Activated CD4-positive, alpha-beta memory T cell treated with anti-CD3 and anti-CD28 coated beads for 36 hours (primary cell): ENCODE measurements at places on chromosomes 12 and 14.

GRCh38 chr12:66321435-66321834 is 19.1 kb downstream of the HELB start:
- no peak for DNase-seq

GRCh38 chr12:47383942-47384341 is 304.2 kb upstream of the AMIGO2 start:
- no peak for DNase-seq

DNA sequence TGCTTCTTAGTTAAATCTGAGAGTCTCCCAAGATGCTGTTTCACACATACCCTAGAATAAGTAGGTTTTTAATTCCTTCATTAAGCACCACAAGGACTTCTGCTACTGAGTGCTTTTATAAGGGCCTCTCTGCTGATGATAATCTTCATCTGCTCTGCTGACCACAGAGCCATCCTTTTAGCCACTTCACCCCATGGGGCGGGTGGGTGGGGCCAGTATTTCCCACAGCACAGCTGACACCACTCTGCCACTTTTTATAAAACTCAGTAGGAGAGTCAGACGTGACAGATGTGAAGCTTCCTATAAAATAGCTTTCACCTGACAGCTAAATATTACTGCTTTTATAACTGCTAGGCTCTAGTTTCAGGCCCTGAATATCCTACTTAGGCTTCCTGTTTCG is 20.3 kb downstream of the FCF1 start:
- DNase-seq: no peak

DNA sequence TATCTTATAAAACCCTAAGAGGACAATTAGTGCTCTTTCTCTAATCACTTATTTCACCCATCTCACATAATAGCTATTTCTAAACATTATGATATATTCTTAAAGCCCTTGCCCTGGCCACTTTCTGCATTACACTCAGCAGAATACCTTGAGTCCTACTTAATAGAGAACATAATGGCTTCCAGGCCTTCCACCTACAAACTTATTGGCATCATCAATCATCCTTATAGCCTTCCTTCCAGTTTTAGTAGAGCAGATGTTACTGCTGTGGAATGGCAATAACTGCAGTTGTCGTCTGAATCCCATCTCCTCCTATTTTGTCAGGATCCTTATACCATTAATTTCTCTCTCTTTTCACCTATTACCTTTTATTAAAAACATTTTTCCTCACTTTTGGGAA is 1127.4 kb downstream of the LRFN5 start:
- DNase-seq: no peak

GRCh38 chr14:35861204-35861868 is 35.2 kb downstream of the BRMS1L start:
- DNase-seq: no peak

DNA sequence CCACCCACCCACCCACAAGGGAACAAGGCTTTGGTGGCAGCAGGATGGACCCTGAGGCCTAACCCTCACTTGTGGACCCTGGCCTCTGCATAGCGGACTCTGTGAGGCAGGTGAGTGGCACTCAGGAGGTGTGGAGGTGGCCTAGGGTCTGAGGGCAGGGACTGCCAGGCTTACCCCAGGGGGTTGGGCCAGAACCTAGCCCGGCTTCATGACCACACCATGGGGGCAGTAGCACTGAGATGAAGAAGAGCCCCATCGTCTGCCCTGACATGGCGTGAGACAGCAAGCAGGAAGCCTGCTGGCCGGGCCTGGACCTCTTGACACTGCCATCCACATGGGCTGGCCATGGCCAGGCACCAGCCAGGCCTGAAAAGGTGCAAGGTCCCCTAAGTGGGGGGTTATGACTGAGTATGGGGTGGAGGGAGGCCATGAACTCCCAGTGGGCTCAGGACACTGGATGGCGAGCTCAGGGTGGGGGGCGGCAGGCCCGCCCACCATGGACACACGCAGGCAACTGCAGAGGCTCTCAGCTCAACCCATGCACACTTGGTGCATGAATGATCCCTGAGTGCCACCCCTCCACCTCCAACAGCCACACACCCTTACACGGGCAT is 29.3 kb downstream of the JAG2 start:
- no peak for DNase-seq

GRCh38 chr14:50600849-50601248 is 40.9 kb downstream of the ATL1 start:
- no peak for DNase-seq

DNA sequence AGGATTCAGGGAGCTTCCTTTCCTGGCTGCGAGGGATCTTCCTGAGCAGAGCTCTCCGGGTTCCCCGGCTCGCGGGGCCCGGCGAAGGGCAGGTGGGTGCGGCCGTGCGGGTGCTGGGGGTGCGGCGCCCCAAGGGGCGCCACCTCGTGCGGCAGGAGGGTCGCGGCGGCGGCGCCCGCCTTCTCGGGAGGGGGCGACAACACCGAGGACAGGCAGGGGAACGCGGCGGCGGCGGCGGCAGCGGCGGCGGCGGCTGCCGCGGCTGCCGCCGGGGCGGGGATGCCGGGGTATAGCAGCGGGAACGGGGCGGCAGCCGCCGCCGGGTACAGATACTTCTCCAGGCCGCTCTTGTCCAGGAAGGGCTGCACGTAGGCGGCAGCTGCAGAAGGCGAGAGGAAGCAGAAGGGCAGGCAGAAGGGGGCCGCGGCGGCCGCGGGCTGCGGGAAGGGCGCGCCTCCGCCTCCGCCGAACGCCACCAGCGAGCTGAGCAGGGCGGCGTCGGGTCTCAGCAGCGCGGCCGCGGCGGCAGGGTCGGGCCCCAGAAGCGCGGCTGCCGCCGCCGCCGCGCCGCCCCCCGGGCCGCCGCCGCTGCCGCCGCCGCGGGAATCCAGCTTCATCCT is 2.7 kb downstream of the BHLHE41 start:
- DNase-seq: peak; percentile 36

DNA sequence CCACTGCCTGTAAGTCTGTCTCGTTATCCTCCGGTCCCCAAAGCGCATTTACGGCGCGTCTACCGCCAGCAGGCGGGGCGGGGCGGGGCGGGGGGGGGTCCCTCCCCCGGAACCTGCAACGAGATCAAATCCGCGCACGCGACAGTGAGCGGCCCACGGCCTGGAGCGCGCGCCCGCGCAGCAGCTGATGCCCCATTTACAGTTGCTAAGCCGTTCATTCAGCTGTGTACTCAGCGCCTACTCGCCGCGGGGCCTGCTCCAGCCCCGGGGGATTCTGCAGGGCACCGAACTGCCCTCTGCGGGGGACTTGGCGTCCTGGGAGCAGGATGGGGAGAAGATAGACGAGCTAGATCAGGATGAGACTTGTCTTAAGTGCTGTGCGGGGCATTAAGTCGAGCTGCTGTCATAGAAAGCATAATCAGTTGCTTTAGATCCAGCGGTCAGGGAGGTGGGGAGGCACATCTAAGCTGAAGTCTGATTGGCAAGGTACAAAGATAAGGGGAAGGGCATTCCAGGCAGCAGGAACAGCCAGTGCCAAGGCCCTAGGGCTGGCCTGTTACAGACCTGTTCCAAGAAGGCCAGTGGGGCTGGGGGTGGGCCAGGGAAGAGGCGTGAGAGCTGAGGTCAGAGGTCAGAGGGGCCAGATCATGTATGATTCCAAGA is 1.4 kb upstream of the CCDC85C start:
- DNase-seq: peak; percentile 88

- no peak for DNase-seq
Measured at GRCh38 chr12:64010069-64010686, 165.7 kb downstream of the SRGAP1 start.

GRCh38 chr12:29053567-29053966 is 95.5 kb upstream of the FAR2 start:
- no peak for DNase-seq

GRCh38 chr12:132218527-132218875 is 74.2 kb downstream of the NOC4L start:
- no peak for DNase-seq

GRCh38 chr14:86815341-86815740 is 1177.6 kb downstream of the GALC start:
- DNase-seq: no peak

GRCh38 chr12:8609061-8609570 is 3.5 kb downstream of the AICDA start:
- peak; percentile 18 for DNase-seq

- DNase-seq: no peak
Measured at GRCh38 chr12:52306731-52307130, 14.5 kb downstream of the KRT83 start.

DNA sequence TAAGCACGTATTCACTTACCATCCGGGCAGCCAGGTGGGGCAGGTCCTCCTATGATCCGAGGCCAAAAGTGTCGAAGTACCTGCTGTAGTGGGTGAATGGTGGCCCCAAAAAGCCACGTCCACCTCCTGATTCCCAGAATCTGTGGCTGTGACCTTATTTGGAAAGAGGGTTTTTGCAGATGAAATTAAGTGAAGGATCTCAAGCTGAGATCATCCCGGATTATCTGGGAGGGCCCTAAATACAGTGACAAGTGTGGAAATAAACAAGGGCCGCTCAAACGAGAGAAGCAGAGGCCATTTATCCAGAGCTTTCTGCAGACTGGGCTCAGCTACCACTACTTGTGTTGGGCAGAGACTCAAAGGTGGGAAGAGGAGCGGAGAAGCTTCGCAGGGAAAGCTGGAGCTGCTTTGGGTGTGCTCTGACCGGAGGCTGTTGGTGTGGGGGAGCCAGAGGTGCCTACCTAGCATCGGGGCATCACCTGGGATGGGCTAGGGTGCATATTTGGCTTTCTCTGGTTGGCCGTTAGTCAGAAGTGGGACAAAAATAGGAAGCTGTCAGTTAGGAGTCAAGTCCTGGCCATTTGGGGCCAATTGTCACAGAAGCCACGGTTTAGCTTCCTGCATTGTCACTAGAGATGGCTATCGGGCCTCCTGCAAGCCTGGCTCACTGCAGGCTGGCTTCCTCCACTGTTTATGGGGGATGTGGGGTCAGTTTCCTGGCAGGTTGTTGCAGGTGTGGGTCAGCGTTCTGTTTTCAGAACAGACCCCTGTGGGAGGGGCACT is 27.8 kb upstream of the DLK1 start:
- DNase-seq: no peak

GRCh38 chr14:50714450-50715073 is 46.5 kb upstream of the SAV1 start:
- no peak for DNase-seq

- no peak for DNase-seq
Measured at GRCh38 chr12:109089683-109090082, 3.6 kb downstream of the ALKBH2 start.

DNA sequence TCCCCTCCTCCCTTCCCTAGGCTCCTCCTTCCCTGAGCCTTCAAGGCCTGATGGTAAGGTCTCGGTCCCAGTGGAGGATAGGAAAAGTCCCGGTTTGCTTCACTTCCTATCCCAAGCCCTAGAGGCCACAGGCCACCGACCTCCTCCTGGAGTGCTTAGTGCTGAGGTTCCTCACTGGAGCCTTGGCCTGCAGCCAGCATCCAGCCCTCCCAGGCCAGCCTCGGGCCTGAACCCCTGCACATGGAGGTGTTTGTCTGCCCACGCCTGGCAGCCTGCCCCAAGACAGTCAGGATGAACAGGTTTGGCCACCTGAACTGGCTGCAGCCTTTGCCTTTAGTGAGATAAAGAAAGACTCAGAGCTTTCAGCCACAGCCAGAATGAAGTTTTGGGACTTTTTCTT is 15.8 kb upstream of the KRT7 start:
- no peak for DNase-seq

DNA sequence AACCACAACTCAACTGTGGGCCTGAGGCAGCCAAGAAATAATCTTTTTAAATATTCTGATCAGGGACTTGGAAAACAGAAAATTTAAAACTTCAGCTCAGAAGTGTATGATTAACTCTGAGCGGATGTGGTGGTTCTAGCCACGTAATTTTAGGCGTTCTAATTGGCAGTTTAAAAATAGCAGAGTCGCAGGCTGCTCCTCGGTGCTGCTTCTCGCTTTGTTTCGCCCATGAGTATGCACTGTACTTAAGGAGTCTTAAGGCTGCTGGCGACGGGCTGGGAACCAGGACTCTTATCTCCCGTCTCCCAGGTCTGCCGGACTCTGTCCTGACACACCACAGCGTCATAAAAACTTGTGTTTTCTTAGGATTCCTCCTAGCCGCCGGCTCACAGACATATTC is 113.4 kb upstream of the PELI2 start:
- DNase-seq: peak; percentile 46

DNA sequence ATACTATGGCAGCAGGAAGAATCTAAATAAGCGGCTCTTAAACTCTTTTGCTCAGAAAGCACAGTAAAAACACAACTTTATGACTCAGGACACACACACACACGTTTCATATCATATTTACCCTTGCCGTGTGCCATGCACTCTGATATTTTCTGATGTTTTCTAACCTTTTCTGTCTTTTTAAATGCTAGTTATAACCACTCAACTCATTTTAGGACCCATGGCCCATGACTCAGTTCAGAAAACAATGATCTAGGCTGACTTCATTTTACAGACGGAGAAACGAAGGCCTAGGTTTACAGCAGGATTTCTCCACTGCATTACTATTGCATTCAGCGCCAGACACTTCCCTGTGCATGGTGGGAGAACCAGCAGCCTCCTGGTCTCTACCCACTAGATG is 9.1 kb downstream of the VWF start:
- no peak for DNase-seq

GRCh38 chr12:131370321-131370720 is 340.6 kb upstream of the SFSWAP start:
- no peak for DNase-seq
